NT2/D1 (cell line): ENCODE measurements at places on chromosomes 7 and 10.
A peak's percentile ranks its signal among the peaks of the same experiment; 100 is the strongest.

GRCh38 chr7:117157241-117158209, 165.3 kb downstream of the WNT2 start:
- no peak for DNase-seq

- DNase-seq, result no peak
Measured at GRCh38 chr7:11457419-11457818, 374.6 kb downstream of the THSD7A start.

DNA sequence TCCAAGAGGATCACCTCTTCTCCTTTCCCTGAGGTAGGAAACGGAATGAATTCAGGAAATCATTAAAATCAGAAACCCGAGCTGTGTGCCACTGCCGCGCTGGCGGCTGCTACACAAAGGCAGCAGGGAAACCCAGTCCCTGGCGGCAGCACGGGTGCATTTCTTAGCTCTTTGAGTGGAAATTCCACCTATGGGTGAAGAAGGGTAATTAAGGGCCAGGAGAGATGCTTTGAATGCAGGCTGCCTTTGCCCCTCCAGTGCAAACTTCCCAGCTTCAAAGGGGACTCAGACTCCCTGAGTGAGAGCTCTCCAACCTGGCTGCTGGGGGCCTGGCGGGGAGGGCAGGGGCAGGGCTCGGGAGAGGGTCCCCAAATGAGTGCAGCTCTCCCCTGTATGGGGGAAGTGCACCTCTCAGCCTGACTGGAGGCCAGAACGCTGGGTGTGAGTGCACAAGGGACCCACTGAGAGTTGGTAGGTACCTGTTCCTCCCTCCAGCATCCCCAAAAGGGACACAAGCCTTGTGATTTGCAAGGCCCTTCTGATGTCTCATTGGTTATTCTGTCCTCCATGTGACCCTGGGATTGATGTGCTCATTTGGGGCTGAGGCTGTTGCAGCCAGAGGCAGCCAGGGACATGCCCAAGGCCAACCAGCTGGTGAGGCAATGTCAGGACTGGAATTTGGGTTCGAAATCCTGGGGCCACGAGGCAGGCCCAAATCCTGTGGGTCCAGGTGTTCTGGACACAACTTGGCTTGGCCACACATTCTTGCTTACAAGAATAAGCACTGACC, 16.3 kb upstream of the ZMIZ1 start:
- no peak for DNase-seq

- DNase-seq, result no peak
Measured at GRCh38 chr7:98163704-98164494, 47.3 kb upstream of the BHLHA15 start.

DNA sequence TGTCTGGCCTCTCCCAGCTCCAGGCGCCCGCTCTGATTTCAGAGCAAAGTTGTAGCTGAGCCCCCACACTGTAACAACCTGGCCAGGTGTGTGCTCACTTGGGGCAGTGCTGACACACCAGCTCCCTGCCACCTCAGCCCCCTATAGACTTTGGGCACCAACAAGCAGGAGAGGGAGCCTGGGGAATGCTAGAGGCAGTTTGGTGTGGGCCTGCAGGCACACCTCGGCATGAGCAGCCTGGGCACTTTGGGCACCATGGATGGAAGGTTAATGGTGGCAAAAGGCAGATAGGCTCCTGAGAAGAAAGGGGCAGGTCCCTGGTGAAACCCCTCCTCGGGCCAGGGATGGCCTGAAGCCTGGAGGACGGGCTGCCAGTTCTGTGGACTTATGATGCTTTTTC, 212.7 kb upstream of the GNAI1 start:
- DNase-seq, result no peak

- DNase-seq, result no peak
Measured at GRCh38 chr10:17850501-17850900, 41.4 kb downstream of the MRC1 start.

DNA sequence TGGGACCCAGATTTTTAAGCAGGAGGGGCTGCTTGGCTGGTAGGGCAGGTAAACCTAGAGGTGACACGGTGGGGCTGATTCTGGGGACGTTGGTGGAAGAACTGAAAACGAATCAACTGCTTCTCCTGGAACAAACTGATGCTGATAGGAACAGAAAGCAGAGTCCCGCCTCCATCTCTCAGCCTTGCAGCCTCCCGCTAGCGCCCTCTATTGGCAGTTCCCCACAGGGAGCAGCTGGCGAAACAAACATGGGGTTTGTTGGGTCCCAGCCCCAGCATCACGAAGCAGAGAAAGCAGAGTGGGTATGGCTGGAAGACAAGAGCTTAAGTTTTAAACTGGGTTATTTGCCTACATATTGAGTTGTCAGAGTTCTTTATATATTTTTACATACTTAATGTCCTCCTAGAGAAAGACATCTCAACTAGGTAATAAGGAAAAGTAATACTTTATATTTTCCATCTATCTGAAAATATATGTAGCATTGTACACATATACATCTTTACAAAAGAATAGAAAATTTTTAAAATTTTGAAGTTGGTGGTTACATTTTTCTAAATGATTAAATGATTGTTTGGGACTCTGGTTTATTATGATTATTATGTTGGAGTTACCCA, 42.3 kb upstream of the FOXI2 start:
- DNase-seq, result peak; percentile 66

DNA sequence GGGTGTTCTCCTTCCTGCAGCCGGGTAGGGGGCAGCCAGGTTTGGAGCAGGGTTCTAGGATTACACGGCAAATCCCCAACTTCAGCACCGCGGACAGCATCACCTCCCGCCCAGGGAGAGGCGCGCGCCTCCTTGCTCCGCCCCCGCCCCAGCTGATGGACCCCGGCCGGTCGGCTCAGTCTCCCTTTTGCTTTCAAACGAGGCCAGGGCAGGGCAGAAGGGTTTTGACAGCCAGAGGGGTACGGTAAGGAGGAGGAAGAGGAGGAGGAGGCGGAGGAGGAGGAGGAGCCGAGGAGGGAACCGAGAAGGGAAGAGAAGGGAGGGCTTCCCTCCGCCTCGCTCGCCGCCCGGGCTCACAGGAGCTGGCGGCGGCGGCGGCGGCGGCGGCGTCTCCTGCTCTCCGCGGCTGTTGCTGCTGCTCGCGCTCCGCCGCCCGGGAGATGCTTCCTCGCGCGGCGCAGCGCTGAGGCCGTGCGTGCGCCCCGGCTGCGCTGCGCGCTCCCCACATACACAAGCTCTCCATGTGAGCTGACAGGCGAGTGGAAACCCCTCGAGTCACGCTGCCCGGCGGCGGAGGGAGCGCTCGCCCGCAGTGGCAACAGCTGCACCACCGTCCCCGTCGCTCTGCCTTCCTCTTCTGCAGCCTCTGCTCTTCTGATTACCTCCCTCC, 615 bp upstream of the CNTNAP2 start:
- DNase-seq, result peak; percentile 93

GRCh38 chr7:41010418-41010817, 692.5 kb downstream of the INHBA start:
- DNase-seq, result no peak

DNA sequence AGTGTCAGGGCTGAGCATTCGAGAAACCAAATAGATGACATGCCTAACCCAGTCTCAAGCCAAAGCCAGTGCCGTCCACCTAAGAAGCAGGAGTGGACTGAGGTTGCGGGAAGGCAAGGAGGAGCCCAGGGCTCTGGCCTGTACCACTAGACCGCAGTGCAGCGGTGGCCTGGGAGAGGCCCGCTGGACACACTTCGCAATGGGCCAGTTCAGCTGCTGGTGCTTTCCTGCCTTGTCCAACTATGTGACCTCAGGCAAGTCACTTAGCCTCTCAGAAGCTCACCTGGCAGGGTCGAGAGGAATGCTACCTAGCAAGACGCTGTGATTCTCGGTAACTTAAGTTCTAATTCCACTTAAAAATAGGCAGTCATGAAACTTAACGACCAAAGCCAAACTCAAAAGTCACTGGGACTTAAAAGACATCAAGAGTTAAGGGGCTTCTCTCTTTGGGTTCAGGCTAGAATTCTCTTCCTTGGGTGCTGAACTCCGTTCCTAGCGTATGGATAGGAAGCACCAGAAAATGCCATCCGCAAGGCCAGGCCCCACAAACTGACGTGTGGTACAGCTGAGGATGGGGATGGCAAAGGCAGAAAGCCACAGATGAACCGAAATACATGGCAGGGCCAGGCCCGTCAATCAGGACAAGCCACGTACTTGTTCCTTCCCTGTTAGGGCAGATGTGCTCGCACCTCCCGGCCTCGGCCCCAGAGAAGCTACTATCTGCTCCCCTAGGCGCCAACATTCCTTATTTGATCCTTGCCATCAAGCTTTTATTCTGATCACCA, 34.2 kb downstream of the CTBP2 start:
- no peak for DNase-seq

GRCh38 chr7:74289659-74290552, 699 bp downstream of the CLIP2 start:
- no peak for DNase-seq

DNA sequence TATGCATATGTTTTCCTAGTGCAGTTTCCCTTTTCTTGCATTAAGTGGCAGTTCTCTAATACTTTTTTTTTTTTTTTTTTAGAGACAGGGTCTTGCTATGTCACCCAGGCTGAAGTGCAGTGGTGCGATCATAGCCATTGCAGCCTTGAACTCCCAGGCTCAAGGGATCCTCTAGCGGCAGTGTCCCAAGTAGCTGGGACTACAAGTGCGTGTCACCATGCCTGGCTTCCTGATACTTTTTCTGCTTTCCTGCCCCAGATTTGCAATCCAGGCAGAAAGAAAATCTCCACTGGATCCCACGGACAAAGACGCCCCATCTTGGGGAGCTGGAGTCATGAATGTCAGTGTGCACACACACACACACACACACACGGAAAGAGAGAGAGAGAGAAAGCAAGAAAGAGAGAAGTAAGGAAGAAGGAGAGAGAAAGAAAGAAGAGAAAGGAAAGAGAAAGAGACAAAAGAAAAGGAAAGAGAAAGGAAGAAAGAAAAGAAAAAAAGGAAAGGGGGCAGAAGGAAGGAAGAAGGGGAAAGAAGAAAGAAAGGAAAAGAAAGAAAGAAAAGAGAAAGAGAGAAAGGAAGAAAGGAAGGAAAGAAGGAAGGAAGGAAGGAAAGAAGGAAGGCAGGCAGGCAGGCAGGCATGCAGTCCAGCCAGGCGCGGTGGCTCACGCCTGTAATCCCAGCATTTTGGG, 37.5 kb upstream of the OCM2 start:
- DNase-seq, result no peak

DNA sequence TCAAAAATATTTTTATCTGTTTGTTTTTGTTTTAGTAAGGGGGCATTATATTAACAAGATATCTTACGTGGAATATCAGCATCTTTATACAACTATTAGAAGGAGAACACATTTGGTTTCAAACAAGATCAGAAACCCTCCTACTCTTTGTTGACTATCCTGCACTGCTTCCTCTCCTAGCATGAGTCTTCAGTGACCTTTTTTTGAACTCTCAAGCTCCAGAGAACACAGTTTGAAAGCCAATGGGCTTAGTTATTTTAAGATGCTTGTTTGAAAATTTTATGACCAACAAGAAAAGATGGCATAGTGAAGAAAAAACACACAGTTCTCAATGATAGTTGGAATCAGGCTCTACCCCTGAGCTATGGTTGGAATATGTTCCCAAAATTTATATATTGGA, 37.2 kb upstream of the RTKN2 start:
- DNase-seq, result no peak

GRCh38 chr10:129131457-129132132, 335.4 kb upstream of the MGMT start:
- DNase-seq, result no peak

DNA sequence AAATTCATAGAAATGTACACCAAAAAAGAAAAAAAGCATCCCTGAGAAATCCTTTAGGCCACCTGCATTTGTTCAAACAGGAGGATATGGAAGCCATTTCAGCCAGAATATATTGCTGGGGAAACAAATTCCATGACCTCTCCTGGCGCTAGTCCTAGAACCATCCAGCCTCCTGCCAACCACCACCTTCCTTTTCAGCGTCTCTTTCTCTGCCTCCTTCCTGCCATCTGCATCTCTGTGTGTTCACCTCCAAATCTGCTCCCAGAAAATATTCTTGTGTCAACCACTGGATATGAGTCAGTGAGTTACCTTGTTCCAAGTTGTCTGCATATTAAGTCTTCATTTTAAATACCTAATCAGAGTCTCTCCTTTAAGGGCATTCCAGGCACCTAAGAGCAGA, 50.6 kb upstream of the NPY start:
- no peak for DNase-seq

DNA sequence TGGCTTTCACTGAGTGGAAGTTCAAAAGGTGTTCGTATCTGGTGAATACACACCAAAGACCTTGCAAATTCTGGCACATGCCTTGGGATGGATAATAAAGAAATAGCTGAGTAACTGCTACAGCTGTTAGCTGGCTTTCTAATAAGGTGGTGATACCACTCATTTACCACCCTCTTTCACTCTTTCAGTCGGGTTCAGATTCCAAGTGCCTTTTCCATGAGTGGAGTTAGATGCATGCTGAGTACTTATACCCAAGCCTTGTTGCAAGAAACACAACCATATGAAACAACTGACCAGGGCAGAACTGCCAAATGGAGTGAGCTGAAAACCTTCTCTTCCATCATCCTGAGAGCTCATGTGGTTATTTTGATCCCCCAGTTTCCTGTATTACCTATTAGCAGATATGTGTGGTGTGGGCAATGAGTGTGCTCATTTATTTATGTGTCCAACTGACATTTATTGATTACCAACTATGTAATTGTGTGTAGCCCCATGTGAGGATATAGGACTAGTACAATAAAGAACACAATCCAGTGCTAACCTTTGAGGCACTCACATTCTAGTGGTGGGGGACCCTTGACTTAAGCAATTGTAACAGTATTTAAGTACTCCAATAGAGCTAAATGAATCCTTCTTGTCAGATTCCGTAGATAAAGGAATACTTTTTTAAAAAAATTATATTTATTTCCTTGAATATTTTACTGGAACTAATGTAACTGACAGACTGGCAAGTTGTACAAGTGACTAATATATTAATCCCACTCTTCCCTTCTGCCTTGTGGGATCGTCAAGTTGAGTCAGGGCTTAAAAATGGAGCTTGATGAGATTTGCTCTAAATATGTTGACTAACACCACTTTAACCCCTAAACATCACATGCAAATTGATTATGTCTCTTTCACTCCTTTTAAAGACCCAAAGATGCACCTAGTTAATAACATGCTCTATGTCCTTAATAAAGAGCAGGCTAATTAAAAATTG, 124.7 kb downstream of the ARID5B start:
- no peak for DNase-seq

GRCh38 chr10:70549351-70549961, 53.1 kb downstream of the PRF1 start:
- no peak for DNase-seq

- no peak for DNase-seq
Measured at GRCh38 chr7:7682861-7683260, 35.5 kb downstream of the RPA3 start.

- DNase-seq, result no peak
Measured at GRCh38 chr10:127254276-127254675, 57.9 kb upstream of the INSYN2A start.

DNA sequence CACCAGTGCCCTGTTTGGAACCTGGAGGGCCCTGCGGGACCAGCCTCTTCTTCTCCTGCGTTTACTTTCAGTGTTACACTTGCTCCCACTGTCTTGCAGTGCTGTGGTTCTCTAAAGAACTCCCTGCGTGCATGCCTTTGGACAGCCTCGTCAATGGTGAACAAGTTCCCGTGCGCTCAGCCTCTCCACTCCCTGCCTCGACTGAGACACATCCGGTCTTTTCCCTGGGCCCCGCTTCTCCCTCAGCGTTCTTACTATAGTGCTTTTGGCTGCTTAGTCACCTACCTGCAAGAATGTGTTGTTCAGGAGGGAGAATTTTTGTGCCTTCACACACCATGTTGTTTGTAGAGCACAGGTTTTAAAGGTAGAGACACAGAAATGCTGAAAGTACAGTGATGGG, 520.7 kb upstream of the MKI67 start:
- DNase-seq, result no peak
